ENCODE measurements at places on chromosomes 2 and 18.

DNA sequence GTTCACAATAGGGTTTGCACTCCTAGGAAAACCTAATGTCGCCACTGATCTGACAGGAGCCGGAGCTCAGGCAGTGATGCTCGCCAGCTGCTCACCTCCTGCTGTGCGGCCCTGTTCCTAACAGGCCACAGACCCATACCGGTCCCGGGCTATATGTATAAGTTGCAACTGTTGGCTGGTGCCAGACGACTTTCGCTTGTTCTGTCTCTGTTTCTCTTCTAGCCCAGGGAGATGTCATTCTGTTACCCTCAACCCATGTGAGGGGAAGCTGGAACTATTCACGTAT lies 170.3 kb downstream of the BCL2 start:
- DNase-seq: no peak

DNA sequence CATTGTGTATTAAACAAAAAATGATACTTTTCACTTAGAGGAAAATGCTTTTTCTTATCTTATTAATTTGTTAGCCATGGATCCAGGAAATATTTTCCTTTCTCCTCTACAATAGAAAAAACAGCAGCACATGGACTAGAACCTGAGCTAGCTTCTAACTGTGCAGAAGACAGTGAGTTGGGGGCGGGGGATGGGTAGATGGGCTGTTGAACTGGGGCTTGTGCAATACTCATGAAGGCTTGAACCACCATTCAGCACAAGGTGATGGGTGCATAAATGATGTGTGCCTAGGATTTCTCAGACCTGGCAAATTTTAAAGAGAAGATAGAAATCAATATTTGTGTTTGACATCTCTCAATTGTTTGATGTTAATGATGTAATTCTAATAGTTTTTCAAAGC lies 42.0 kb downstream of the COL5A2 start:
- no peak for DNase-seq

DNA sequence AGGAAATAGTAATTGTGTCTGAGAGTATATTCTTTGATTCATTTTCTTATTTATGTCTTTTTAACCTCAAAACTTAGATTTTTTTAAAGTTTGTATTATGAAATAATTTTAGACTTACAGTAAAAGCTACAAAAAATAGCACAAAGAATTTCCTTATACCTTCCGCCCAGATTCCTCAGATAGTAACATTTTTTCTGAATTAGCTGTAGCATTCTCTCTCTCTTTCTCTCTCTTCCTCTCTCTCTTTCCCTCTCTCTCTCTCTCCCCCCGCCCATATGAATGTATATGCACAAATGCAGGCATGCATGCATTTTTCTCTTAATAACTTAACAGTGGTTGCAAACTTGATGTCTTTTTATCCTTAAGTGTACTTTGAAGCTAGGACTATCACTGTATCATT lies 361.1 kb upstream of the NRP2 start:
- no peak for DNase-seq

DNA sequence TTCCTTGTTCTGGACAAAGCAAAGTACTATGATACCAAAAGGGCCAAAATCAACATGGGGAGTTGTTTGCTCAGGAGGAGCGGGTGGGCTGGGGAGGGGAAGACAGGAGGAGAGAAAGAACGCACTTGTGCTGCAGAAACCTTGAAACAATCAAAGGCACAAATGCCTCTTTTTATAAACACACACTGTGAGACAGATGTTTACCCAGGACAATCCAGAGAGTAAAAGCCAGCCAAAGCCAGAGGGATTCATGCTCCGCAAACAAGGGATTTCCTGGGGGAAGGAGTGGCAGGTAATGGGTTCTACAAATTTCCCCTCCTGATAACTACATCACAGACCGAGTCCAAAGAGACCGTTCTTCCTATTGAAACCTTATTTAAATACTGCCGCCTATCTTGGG lies 323.5 kb upstream of the SKOR2 start:
- DNase-seq: no peak

DNA sequence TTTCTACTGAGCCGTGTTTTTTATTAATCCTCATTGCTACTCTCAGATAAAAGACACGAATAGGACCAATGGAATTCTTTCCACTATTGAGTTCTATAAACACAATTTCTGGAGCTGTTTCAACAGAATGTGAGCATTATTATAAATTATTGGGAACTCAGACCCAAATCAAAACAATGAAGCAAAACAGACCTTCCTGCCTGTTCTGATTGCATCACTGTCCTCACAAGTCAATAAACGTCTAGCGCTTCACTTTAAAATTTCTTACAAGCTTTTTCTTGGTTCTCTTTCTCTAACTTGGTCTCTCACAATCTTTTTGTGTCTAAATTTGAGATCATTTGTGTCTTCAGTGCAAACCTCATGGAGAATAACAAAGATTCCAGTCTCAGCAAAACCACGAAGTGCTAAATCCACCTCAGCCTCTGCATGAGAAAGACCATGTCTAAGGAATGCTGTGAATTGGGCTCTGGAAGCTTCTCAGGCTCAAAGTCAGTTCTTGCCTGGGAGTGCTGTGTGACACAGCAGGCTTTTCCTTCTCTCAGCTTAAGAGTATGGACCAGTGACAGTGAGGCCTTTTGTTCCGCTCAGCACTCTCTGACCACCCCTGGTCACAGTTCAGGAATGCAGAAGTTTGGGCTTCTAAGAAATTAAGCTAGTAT lies 22.8 kb downstream of the ARHGAP28 start:
- DNase-seq: no peak

- no peak for DNase-seq
Measured at GRCh38 chr2:167013227-167013626, 124.9 kb downstream of the XIRP2 start.

DNA sequence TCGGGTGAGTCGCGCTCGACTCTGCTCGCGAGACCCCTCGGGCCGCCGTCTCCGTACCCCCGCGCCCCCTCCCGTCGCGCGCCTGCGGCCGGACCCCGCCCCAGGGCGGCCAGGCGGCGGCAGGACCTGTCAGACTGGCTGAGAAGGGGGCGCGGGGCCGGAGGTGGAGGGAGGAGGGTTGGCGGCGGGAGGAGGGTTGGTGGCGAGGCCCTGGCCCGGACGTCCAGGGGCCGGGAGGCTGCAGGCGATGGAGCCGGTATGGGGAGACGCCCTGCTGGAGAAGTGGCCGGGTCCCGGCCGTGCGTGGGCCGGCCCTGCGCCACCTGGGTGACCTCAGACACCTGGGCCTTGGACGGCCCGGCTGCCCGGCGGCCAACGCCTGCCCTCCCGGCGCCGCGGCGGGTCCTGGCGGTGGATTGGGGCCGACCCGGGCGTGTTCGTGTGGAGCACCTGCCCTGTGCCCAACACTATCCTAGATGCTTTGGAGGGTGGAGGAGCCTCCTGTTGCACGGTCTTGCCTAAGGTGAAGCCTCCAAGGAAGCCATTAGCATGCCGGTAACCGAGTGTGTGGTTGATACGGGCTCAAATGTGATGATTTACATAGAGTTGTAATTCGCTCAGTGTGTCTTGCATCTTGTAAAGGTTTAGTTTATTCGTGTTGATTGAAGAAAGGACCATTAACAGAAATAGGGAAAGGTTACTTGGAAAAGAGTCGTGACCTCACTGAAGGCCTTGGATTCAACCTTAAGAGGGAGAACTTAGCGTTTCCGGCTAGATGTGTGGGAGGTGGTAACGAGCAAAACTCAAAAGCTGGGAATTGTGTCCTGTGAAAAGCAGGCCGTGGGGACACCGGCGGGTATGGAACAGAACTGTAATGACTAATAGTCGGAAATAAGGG lies 550 bp downstream of the MYL12B start:
- DNase-seq: no peak

GRCh38 chr2:162057426-162057825 lies 16.6 kb downstream of the DPP4 start:
- no peak for DNase-seq

DNA sequence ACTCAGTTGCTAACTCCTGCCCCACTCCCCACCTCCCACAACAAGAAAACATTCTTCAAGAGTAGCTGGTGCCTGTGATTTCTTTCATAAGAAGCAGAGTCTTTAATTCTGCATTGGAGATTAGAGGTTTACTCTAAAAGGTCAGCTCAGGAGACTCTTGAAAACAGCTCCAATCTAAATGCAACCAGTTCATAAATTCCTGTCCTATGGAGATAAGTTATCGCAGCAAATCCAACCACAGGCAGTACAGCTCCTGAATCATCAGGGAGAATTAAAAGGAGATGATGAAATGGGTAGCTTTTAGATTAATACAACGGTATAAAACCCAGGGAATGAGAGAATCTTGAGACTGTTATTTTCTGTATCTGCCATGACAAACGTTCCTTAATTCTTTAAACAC lies 130.7 kb downstream of the SOCS6 start:
- no peak for DNase-seq

Data from uterus (tissue), 4 donors.